ENCODE measurements at places on chromosomes 12 and 14. TPM values are rescaled to one million over a fixed set of nuclear protein-coding genes. Genes with fewer than 3 reads are reported as not detected.

The SOAT2 gene
- 1.2 TPM for polyA plus RNA-seq

The RFX4 gene
- polyA plus RNA-seq = not detected

The MSI1 gene
- polyA plus RNA-seq = 18.3 TPM

The TAS2R8 gene
- polyA plus RNA-seq = not detected

The CCDC196 gene
- not detected for polyA plus RNA-seq

The ACOT2 gene
- polyA plus RNA-seq = 78.2 TPM

The GRIN2B gene
- 0.76 TPM for polyA plus RNA-seq

The MANSC1 gene
- polyA plus RNA-seq = 33.7 TPM

The GSG1 gene
- 0.90 TPM for polyA plus RNA-seq

The DAO gene
- 2.0 TPM for polyA plus RNA-seq

Measured in right renal cortex interstitium (tissue), 3 donors.